NCI-H2081 treated with DMSO at 0.1 percent for 48 hours (cell line): ENCODE measurements at places on chromosomes 12 and 14.

GRCh38 chr12:48781750-48782456 is 7.0 kb downstream of the ADCY6 start:
- no peak for DNase-seq

- peak; percentile 74 for DNase-seq
Measured at GRCh38 chr14:28690029-28690692, 76.4 kb upstream of the FOXG1 start.

GRCh38 chr12:104315326-104316224 is 12.0 kb downstream of the EID3 start:
- DNase-seq: no peak

DNA sequence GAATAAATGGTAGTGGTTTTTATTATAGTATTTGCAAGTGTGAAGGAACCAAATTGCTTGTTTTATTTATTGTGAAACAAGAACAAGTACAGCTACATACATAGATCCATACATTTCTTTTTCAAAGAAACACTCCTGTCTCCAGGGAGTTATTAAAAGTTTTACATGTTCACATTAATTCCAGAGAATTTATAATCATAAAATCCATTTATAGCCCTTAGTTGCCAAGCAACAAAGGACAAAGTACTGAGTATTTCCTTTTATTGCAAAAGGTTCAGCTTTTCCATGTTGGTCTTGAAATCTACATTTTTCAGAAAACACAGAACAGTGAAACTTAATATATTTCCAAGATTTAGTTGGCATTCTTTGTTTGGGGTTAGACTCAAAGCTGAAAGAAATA is 9.5 kb downstream of the MYRFL start:
- no peak for DNase-seq

GRCh38 chr12:130163461-130164215 is 1.4 kb downstream of the FZD10 start:
- no peak for DNase-seq
